ENCODE measurements at places on chromosomes 5 and 9.

- DNase-seq: no peak
These were observed 136.6 kb upstream of the CD180 start for GRCh38 chr5:67333171-67333570.

DNA sequence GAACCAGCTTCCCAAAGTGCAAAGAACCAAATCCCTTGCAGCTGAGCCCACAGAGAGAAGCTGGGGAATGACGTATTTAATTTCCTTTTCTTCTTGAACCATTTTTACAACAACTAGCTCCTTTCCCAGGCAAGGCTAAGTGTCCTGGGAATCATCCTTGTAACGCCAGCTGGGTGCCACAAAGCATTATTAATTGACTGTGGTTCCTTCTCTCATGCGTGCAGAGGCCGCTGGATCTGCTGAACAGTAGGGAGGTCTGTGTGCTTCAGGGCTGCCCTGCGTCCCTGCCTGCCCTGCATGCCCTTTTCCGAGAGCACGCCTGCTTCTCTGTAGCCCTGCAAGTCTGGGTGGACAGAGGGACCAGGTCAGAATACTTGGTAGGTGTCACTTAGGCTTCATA lies 124.1 kb upstream of the OTULINL start:
- DNase-seq: no peak

DNA sequence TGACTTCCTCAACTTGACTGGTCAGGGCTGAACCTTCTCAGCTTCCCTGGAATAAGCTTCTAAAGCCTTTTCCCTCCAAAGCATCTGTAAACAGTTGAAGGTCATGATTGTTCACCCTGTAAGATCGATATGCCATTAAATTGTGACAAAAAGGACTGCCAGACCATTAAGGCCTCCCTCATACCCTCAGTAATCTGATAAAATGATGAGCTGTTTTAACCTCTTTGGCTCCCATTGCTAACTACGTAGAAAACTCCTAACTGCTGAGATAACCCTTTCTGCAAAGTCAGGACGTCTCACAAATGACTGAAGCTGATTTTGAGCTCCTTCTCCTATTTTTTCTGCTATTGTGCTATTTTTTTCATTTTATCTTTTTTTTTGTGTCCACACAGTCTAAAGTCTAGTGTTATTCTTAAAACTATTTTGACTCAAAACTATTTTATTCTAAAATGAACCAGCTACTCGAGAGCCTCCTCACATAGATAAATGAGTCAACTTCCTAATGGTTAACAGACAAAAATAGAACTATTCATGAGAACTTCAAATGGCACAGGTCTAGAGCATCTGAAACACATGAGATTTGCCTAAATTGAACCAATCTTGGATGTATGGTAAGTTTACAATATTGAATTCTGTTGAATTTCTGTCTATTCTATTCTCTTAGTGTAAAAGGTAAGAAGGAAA lies 395.6 kb upstream of the TLE4 start:
- no peak for DNase-seq

DNA sequence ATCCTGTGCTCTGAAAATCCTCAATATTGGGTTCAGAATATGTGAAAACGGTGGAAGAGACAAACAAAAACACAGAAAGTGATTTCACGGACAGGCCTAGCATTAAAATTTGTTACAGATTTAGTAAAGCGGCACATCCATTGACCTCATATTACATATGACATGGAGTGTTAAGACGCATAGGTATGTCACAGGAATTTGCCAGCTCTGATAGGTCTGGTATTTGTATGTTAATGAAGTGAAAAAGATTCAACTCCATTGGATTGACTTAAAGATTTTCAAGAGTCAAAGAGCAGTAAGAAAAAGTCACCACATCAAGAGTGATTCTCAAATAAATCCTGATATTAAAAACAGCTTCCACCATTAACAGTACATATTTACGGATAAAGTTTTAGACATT lies 396.5 kb upstream of the SEMA6A start:
- DNase-seq: no peak

DNA sequence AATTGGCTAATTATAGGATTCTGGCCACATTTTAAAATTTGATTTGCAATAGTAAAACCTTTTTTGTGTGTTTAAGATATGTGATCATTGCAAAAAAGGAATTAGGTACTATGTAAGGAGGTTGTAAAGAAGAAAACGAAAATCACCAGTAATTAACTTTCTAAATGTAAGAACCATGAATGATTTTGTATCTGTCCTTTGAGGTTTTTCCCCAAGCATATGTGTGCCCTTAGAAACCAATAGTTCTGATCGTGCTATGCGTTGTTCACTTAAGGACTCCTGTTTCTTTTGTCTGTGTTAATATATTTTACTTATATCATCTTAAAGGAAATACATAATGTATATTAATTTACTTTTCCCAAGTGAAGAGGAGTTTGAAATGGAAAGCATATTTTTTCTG lies 410.2 kb downstream of the PSAT1 start:
- DNase-seq: no peak

GRCh38 chr5:16656561-16657191 lies 39.9 kb upstream of the RETREG1 start:
- DNase-seq: no peak

- no peak for DNase-seq
These were observed 346.9 kb upstream of the TLE4 start for GRCh38 chr9:79224672-79225433.

DNA sequence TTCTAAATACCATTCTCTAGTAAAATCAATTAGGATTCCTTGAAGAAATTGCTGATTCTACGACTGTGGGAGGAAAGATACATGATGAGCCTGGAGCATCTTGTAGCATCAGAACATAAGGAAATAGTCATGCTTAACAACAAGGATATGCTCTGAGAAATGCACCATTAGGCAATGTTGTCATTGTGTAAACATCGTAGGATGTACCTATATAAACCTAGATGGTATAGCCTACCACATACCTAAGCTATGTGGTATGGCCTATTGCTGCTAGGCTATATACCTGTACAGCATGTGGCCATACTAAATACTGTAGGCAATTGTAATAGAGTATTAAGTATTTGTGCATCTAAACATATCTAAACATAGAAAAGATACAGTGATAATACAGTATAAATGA lies 77.4 kb upstream of the VCAN start:
- no peak for DNase-seq

DNA sequence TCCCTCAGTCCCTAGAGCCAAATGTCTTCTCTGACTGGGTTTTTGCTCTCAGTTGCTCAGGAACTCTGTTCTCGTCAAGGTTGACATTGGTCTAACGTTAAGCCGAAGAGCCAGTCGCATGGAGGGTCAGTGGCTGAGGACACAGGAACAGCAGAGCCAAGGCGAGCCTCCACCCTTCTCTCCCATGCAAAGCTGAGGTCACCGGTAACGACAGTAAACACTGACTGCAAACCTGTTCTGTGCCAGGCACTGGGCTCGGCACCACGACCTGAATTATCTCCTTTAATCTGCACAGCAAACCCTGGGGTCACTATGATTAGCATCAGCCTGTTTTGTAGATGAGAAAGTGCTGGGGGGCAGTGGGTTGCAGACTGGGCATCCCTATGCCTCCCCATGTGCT lies 171.0 kb downstream of the COL23A1 start:
- no peak for DNase-seq

DNA sequence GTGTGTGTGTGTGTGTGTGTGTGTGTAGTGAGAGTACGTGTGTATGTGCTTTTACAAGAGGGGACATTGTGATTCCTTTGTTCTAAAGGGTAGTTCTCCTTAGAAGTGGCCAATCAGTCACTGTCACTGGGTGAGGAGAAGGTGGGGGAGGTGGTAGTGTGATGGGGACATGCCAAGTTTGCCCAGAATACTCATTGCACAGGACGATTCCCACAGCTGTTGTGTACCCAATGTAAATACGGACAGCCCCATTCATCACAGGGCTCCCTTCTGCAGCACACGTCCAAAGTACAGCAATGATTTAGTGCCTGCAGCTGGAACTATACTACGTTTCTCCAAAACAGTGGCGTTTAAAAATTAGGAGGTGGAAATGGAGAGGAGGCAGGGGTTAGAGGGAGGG lies 287.8 kb downstream of the TLR4 start:
- DNase-seq: no peak

GRCh38 chr5:67051164-67051563 lies 145.4 kb downstream of the CD180 start:
- no peak for DNase-seq

GRCh38 chr5:133611357-133612248 lies 738 bp downstream of the FSTL4 start:
- DNase-seq: no peak

DNA sequence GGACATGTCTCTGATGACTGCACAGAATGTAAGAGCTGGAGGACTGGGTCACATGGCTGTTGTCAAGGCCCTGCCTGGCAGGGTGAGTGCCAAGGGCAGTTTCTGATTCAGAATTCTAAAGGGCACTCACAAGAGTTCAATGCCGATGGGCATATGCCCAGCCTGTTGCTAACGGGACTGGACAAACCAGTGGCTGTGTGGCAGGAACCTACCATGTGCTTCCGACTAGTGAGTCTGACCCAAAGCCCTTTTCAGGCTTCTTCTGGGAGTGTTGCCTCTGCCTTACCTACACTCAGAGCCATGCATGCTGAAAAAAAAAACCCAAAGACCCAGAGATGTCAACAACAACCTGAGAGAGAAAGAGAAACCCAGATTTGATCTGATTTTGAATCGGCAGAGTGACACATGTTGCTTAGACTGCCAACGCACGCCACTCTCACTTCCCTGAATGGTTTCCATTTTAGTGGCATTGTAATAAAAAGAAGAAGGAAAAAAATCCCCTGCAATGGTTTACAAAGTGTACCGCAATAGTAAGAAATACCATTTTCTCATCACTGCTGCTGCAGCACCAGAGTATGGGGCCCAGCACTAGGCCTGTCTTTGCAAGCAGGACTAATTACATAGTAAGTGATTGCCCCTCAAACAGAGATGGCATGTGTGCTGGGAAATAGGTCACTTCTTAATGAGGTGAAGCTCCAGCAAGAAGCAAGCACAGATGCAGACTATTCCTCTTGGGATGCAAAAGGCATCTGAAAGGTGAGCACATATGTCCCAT lies 194.3 kb downstream of the PALM2AKAP2 start:
- peak; percentile 41 for DNase-seq

GRCh38 chr9:23821375-23822181 lies 4.5 kb downstream of the ELAVL2 start:
- DNase-seq: no peak

DNA sequence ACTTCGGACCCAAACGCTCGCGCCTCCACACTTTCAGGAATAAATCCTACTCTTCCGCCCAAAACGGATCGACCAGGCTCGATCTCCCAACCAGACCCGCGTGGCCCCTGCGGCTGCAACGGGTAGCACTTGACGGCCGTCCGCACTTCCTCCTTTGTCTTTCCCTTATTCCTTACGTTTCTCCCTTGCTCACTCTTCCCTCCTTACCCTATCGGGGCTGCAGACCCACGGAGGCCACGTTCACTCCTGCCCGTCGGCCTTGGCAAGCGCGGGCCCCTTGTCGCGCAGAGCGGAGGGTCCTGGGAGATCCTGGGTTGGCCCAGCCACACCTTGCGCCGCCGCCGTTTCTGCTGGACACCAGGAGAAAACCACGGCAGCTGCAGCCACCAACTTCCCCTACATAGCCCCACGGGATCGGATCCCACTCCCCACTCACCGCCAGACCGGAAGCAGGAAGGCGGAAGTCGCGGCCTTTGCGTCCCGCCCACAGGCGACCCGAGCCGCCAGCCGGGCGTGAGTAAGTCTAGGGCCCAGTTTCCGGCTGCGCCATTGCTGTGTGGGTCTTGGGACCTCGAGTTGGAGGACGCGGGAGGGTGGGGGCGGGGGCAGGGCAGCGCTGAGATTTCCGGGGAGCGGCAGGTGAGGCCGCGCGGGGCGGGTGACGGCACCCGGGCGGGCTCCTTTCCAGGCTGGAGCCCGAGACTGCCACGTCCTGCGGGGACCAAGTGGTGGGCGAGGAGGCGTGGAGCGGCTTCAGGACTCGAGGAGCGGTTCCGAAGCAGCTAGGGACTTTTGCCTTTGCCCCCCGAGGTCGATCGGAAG lies at the start of gene SMIM15:
Gene SMIM15, minus strand, starts transcription at position 459 of the 822 bp plus-strand sequence. CDS start 2,297 bp downstream, outside the sequence.
- peak; percentile 80 for DNase-seq

DNA sequence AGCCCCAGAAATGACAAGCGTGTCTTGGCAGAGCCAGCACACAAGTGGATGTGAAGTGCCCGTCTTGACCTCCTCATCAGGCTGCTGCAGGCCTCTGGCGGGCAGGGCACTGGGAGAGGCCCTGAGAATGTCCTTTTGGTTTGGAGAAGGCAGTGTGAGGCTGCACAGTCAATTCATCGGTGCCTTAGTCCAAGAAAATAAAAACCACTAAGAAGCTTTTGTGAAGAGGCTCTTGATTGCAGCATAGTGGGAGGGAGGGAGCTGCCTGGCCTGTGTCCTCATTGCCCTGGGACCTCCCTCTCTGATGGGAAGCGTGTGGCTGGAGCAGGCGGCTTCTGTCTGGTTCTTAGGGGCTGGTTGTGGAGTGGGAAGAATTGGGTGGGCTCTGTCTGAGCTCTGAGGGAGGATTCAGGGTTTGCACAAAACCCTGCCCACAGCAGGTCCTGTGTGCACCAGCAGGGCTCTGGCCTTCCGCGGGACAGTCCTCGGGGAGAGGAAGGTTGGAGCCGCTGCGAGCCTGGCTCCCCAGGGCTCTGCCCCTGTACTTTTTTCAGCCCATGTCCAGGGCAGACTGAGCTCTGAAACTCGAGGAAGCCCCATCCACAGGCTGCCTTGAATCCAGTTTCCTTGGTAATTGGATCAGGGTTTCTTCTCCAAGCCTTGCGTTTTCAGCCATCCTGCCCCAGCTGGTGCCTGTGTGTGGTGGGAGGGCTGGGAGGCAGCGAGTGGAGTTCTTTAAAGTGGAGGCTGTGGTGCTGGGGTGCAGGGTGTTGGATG lies 1.1 kb downstream of the HRCT1 start:
- DNase-seq: no peak

DNA sequence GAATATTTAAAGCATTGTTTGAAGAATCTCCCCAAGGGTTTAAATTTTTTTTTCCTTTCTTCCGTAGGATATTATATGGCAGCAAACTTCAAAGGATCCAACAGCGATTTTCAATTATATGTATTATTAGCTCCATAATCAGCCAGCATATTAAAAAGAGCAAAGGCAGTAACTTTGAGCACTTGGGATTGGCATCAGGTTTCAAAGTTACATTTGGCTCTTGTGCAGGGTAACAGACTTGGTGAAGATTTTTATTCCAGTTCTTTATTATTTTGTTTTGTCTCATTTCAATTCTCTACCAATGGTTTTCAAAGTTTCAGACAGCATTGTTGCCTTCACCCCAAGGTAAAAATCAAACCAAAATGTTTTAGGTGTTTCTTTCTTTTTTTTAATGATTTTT lies 116.7 kb upstream of the ZNF366 start:
- no peak for DNase-seq

DNA sequence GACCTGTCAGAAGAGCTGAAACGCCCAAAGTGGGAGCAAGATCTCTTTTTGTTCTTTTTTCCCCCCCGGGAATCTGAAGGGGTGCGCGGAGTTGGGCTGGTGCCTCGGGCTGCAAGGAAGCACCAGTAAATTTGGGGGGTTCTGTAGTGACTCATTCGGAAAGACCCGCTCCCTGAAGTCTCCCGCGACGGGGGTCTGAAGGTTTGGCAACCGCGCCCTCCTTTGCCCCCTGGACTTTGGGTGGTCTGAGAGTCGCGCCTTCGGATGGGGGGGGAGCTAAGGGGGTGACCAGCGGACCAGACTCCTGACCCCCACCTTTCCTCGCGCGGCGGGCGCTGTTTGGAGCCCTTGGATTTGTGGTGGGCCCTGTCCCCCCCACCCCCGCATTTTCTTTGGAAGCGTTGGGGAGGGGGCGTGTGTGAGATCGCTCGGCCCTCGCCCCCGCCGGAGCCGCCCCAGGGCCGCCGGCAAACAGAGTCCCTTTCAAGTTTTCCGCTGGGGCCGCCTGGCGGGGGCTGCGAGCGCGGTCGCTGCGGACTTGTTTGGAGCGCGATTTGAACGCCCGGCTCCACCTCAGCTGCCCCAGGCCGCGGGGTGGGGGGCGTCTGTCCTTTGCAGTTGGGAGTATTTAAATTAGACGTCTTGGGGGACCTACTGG lies 2.0 kb downstream of the CXXC5 start:
- DNase-seq: no peak
